ENCODE measurements at places on chromosomes 3 and 15. TPM values are rescaled to one million over a fixed set of nuclear protein-coding genes. Genes with fewer than 3 reads are reported as not detected.

AP4E1 gene
- total RNA-seq = 10.4 TPM

CX3CR1 gene
- 0.94 TPM for total RNA-seq

IGSF11 gene
- 0.75 TPM for total RNA-seq

NAALADL2 gene
- 29.8 TPM for total RNA-seq

ADCY5 gene
- total RNA-seq = 72.7 TPM

RASGRF1 gene
- 0.15 TPM for total RNA-seq

MYLK gene
- 484 TPM for total RNA-seq

SERPINI2 gene
- 0.49 TPM for total RNA-seq

FBXW12 gene
- total RNA-seq = not detected

ILDR1 gene
- not detected for total RNA-seq

CCR9 gene
- total RNA-seq = not detected

TRH gene
- not detected for total RNA-seq

DNA sequence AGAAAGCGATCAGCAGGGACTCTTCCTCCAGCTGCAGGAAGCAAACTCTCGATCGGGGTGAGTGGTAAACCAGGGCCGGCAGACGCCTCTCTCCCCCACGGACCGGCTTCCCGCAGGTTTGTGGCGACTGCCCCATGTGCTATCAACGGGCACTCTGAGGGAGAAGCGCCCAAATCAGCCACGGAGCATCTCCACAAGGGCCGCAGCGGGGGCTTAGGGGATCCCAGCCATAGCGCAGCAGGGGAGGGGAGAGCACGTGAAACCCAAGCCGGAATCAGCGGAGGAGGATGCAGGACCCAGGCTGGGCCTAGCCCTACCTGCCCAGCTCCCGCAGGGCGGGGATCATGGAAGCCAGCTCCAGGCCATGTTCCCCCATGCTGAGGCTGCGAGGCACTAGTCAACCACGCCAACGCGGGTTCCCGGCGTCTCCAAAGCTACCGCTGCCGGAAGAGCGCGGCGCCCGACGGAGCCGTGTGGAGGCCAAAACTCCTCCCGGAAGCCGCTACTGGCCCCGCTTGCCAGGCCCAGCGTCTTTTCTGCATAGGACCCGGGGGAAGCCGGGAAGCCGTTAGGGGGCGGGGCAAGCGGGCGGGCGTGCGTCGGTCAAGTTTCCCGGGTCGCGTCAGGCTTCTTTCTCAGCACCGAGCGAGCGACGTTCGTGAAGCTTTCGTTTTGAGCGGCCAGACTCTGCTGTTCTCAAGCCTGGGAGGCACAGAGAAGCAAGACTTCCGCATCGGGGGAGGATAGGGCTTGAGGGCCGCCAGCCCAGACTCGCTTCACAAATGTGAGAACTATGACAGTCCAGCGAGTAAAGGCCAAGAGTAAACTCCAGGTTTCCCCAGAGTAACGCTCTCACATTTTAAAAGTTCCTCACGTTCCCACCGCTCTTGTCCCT is at the start of gene ATR:
Gene ATR (minus strand): TSS at position 405 of the 895 bp plus-strand sequence. CDS start 29 bp downstream, at position 376.
- DNase-seq = peak; percentile 99

- peak; percentile 65 for DNase-seq
Measured at GRCh38 chr3:184382326-184383032, 2.6 kb downstream of the CHRD start.

- no peak for DNase-seq
Measured at GRCh38 chr15:95653361-95653805, 677.1 kb upstream of the NR2F2 start.

- no peak for DNase-seq
Measured at GRCh38 chr3:103906304-103906703, 1460.4 kb upstream of the ALCAM start.

DNA sequence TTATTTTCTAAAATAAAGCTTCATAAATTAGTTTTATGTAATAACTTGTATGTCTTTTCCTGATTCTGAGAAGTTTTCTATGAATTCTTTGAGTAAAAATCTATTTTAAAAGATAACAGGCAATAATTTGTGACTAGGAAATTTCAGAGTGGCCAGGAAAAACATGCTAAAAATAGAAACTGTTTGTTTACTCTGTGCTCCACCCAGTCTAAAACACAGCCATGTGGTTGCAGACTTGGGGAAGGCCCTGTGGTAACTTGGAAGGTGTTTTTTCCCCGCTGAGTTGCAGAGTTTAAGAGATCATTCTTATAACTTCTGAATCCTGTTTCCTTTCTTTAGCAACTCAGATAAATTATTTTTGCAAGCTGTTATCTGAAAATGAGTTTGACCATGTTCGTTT is 21.9 kb downstream of the PLCL2 start:
- no peak for DNase-seq

GRCh38 chr3:156150434-156151066 is 30.2 kb downstream of the KCNAB1 start:
- no peak for DNase-seq

DNA sequence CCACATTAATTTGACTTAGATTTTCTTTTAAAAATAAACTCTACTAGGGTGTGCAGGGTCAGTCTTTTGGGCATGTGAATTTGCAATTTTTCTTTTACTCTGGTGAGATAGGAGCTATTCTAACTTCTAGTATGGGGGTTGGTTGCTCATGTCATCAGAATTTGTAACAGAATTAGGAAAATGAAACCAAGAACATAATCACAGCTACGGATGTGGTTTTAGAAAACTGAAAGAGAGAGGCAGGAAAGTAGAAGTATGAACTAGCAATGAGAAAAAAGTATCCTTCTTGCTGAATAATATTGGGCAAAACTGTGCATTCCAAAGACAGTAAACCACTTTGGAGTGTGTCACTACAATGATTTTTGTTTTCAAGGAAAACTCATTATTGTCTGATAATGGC is 43.3 kb downstream of the ADPGK start:
- DNase-seq = no peak

DNA sequence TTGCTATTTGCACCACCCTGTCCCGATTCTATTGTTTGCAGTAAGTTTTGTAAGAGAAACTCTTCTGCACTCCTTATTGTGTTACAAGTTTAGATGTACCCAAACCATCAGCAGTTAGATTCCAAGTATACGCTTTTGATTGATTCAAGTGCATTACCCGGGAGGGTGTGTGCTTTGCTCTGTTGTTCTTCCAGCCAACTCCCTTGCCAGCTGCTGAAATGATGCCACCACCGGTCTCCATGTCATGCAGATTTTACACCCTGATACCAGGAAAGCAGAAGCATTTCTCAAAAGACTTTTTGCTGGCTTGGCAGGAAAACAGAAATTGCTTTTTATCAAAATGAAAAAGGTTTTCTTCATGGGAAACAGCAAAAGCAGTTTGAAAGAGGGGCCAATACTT is 1006.6 kb upstream of the CFAP20DC start:
- no peak for DNase-seq

DNA sequence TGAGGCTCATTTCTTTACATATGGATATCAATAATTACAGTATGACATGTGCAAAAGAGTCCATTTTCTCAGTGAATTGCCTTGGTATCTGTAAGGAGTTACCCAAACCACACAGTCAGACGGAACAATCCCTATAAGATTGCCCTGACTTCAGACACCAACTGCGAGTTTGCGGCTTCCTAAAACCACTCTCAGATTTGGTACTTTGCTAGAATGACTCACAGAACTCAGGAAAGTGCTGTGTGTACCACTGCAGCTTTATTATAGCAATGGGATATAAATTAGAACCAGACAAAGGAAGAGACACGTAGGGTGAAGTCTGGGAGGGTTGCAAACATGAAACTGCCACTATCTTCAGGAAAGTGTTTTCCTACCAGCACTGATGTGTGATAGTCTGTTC is 45.8 kb upstream of the ATP13A3 start:
- DNase-seq = no peak

DNA sequence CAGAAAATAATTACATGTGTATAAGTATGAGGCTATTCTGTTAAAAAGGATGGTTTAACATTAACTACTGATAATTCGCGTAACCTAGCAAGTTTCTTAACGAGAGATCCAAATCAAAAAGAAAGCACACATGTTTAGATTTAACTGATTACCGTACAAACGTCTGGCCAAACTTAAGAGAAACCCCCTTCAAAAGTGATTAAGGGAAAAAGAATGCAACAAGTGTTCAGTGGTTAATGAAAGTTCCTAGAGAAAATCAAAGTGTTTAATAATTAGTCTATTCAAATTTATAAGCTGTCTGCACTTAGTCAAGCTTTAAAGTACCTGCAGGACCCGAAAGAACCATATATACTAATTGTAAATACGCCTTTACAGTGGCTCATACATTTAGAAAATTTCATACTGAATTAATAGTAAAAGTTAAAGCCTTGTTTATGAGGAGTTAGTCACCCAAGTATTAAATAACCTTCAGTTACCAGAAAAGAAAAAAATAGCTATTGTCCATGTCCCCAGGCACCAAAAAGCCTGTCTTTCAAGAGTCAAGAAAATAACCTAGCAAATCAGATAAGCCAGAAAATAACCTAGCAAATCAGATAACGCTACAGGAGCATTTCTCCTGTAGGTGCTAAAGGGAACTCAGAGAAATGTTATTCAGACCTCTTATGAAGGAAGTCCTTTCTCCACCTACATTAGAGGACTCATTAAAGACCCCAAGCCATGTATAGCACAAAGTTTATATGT is 34.6 kb downstream of the ZNF589 start:
- no peak for DNase-seq

- no peak for DNase-seq
Measured at GRCh38 chr3:122081543-122082247, 26.5 kb downstream of the CD86 start.

- peak; percentile 84 for DNase-seq
Measured at GRCh38 chr15:98292442-98293240, 332.1 kb downstream of the ARRDC4 start.

- no peak for DNase-seq
Measured at GRCh38 chr3:131091768-131092167, 65.1 kb downstream of the NEK11 start.

DNA sequence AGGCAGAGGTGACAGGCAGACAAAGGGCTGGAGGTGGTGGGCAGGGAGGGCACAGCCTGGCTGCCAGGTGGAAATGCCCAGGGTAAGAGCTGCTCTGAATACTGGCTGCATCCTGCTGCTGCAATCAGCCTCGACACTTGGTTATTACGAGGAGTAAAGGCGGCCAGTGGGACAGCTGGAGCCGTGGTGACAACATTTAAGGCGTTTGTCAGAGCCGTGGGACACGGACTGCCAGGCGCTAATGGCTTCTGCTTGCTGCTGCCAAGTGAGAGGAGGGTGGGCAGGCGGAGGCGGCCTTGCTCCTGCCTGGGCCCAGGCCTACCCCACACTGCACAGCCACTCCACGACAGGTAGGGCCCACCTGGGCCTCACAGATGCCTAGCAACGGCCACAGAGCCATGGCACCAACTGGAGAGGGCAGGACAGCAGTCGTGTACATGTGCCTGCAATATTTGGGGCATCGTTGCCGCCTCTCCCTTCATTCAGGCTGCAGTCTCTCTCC is 49.2 kb upstream of the TMEM115 start:
- DNase-seq = no peak

GRCh38 chr15:66778314-66778665 is 76.3 kb downstream of the SMAD6 start:
- peak; percentile 20 for DNase-seq

GRCh38 chr3:113626503-113627371 is 69.7 kb downstream of the USF3 start:
- DNase-seq = peak; percentile 69

DNA sequence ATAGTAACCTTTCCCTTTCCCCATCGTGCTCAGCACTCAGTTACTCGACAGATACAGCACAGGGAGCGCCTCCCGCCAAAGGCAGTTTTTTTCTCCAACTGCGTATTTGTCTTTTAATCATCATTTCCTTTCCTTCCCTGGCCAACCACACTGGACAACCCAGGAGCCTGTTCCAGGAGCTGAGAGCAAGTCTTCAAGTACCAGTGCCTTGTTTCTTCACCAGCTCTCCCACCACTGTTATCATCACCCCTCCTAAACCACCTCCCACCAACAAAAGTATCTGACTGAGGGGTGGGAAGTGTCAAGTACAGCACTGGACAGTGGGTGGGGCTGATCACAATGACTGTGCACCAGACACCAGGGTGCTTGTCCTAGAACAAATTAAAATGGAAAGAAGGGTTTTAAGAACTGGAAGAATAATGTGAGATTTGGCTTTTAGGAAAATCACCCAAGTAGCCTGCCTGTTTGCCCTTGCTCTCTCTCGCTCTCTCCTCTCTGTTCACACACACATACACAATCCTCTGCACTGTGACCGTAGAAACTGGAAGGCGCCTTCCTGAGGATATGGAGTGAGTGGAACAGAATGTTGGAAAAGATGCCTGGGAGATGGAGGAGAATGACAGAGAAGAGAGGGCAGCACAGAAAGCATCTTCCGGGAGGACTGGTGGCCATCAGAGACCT is 126.3 kb downstream of the TNIK start:
- no peak for DNase-seq

DNA sequence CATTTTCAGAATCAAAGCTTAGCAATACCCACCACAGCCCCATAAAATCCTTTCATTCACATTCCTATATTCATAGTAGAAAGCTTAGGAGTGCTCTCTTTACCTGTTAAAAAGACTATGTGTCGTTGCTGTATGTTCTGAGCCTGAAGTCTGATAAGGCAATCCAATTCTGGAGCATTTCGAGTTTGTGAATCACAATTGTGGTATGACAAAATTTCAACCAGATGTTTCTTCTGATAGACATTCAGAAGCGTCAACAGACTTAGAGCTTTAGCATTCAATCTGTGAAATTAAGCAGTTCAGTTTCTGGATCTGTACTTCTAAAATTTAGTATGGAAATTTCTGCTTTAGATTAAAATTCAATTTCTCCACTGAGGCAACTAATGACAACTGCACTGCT is 58.3 kb downstream of the TASOR start:
- DNase-seq = no peak

- no peak for DNase-seq
Measured at GRCh38 chr15:93372208-93372864, 283.3 kb upstream of the RGMA start.

GRCh38 chr15:29682781-29683180 is 139.5 kb downstream of the TJP1 start:
- DNase-seq = no peak

DNA sequence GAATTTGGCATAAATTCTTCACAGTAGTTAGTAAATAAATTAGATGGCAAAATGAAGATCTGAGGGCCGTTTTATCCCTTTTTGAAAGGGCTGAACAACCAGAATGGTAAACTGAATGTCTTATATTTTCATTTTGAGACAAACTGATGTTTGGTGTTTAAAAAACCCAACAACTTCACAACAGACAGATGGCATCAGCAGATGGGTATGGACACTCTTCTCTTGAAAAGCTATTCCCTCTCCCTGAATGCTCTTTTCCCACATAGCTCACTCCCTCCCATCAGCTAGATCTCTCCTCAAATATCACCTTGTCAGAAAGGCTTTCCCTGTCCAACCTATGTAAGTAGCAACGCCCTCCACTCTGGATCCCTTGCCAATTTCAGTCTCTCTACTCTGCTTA is 33.3 kb downstream of the EMC4 start:
- DNase-seq = no peak

DNA sequence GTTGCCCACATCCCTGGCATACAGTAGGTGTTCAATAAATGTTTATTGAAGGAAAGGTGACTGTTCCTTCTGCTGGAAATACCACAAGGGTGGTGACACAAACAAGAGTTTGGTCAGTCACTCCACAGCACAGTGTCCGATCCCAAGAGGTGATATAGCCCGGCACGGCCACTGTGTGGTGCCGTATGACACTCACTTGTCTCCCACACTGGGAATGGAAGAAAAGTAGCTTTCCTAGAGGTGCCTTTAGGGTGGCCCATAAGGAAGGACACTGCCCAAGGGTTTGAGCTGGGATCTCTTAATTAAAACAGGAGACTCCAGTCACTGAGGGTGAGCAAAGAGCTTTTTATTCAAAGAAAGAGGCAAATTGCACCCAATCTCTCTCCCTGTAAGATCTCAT is 40.5 kb downstream of the TGM4 start:
- no peak for DNase-seq

- DNase-seq = no peak
Measured at GRCh38 chr3:99541181-99541580, 97.2 kb upstream of the COL8A1 start.

- no peak for DNase-seq
Measured at GRCh38 chr3:38643592-38643991, 5.9 kb downstream of the SCN5A start.
